NCI-H1105 (cell line): ENCODE measurements at places on chromosomes 7 and 10.

GRCh38 chr7:304574-305409 is 14.8 kb downstream of the FOXL3 start:
- DNase-seq: no peak

GRCh38 chr10:80498833-80499741 is 38.6 kb upstream of the SH2D4B start:
- DNase-seq: no peak

DNA sequence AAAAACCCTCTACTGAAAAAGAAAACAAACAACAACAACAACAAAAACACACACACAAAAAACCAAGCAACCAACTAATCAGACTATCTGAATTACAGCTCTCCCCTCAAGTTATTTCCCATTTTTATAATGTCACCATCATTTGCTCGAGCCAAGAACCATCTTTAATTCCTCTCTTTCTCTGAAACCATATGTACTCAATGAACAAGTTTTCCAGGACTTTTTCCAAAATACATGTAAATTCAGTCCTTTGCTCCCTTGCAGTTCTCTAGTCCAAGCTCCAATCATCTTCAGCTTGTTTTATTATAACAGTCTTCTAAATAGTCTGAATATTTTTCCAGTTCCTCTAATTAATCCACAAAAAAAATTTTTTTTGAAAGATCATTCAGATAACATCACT is 506.0 kb downstream of the NXPH1 start:
- no peak for DNase-seq

DNA sequence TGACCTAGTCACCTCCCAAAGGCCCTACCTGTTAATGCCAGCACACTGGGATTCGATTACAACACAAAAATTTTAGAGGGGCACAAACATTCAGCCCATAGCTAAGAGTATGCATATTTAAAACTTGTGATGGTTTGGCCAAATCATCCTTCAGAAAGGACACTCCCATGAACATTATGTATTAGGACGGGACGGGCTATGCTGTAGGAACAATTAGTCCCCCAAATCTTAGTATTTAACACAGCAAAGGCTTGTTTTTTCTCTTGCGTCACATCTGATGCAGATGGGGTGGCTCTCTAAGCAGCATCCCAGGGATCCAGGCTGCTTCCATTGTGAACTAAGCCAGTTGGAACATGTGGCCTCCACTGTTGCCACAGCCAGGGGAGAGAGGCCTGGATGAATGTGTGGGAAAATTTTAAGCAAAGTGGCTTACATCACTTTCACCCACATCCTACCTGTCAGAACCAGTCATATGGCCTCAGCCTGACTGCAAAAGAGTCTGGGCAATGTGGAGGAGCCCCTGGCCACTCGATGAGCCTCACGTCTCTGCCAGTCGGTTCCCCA is 26.6 kb downstream of the CHST3 start:
- DNase-seq: no peak

- DNase-seq: no peak
Measured at GRCh38 chr7:93245525-93246432, 13.6 kb downstream of the VPS50 start.

DNA sequence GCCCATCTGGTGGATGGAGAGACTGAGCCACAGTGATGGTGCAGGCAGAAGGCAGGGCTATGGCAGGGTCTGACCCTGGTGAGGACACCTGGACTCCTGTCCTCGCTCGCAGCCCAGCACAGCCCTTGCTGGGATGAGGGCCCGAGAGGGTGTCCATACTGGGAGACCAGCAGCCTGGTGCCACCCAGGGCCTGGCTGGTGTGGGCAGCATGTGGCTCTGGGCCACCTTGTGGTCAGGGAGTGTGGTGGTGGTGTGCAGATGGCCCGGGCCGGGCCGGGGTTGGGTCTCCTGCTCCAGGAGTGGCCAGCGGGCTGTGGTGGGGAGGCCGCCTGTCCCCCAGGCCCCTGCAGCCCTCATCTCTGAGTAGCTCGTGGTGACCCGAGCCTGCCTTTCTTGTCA is 14.9 kb downstream of the ADCY1 start:
- no peak for DNase-seq

- DNase-seq: no peak
Measured at GRCh38 chr7:26843705-26844104, 20.7 kb downstream of the SKAP2 start.

- DNase-seq: no peak
Measured at GRCh38 chr7:64870656-64871055, 32.4 kb upstream of the ZNF273 start.

DNA sequence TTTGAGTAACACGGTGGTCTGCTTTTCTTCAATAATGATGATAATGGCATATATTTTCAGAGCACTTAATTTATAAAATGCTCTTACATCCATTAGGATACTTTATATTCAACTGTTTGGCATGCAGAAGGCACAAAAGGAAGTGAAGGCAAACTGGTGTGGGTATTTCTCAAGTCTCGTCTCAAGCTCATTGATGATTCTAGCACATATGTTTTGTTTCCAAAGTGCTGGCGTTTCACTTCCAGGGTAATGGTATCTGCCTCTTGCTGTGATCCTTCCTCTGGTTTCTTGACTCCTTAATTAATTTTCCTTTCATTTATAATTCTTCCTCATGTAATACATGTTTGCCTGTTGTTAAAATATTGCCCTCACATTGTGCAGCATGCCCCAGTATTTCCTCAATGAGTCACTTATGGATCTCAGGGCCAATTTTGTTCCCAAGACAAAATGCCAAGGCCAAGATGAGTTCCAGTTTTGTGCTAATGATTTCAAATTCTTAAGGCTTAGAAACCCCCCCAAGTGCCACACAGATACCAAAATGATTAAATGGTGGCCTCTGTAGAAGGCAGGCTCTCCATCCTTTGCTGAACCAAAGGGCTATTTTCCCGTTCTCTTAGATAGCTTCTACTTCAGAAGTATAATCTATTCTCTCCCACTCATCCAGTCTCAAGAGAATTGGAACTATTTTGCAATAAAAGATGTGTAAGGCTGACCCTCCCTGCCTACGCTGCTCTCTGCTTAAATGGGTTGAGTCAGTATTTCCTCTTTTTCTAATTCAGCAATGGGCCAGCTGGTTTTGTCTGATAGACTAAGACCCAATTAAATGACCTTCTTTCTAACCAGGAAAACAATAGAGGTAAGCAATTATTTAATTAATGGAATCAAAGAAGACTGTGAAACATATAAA is 171.2 kb downstream of the ZNF365 start:
- no peak for DNase-seq

DNA sequence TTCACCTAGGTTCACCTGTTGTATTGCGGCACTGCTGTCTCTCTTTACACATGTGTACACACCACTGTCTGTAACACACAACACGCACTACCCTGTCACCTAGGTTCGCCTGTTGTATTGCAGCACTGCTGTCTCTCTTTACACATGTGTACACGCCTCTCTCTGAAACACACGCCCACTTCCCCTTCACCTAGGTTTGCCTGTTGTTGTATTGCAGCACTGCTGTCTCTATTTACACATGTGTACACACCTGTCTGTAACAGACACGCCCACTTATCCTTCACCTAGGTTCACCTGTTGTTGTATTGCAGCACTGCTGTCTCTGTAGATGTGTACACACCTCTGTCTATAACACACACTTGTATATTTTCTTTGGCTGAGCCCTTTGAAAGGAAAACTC is 51.5 kb downstream of the WDR37 start:
- DNase-seq: no peak

- no peak for DNase-seq
Measured at GRCh38 chr7:155799514-155799913, 12.7 kb downstream of the SHH start.

DNA sequence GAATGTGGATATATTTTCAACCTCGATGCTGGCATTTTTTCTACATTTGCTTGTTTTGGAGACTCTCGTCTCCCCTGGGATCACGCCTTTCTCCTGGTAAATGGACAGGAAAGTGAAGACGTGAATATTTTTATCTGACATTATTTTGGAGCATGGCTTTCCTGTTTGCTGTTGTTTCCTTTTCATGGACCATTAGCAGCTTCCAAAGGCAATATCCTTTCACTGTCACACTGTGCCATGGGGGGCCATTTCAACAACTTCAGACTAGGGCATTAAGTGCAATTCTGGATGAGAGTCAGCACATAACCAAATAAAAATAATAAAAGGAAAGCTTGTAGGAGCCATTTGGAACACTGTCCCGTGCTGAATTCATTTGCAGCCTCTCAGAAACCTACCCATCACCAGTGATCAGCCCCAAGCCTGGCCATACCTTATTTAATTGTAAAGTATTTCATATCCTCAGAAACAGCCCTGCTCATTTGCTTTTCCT is 75.9 kb upstream of the NEUROD6 start:
- no peak for DNase-seq

- DNase-seq: no peak
Measured at GRCh38 chr7:33307205-33307604, 177.8 kb downstream of the BBS9 start.

DNA sequence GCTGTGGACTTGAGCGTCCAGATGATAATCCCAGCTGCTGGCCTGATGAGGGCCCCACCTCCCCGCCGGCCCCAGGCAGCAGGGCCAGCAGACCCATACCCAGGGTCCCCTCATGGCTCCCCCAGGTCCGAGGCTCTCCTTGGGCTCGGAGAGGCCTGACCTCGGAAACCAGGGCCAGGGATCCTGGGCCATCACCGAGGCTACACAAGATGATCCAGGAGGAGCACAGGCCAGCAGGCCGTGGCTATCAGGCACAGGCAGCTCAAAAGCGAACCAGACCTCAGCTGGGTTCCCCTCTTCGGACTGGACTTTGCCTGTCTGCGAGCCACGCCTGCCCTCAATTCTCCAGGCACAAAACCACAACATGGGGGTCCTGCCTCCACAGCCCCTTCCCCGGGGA is 17.4 kb downstream of the PDGFA start:
- no peak for DNase-seq

GRCh38 chr7:19851504-19851903 is 78.1 kb upstream of the TMEM196 start:
- no peak for DNase-seq

DNA sequence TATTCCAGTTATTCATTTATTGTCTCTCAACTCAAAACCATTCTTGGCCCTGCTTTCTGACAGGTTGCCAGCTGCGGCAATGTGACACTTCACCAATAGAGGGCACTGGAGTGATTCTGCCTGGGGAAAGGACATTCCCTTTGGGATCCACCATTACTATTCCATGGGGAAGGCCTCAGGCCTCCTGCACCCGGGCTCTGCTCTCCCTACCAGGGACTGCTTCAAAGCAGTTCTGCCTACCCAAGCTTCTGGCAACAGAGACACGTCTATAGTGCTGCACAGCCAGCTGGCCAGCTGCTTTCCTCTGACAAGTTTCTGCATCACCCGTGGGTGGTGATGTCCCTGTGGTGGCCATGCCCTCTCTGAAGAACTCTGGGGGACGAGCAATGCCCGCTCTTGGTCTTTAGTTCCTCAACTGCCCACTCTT is 163.8 kb downstream of the ELMO1 start:
- DNase-seq: peak; percentile 39
